Urothelium cell line (cell line): ENCODE measurements at places on chromosomes 5 and 9.

DNA sequence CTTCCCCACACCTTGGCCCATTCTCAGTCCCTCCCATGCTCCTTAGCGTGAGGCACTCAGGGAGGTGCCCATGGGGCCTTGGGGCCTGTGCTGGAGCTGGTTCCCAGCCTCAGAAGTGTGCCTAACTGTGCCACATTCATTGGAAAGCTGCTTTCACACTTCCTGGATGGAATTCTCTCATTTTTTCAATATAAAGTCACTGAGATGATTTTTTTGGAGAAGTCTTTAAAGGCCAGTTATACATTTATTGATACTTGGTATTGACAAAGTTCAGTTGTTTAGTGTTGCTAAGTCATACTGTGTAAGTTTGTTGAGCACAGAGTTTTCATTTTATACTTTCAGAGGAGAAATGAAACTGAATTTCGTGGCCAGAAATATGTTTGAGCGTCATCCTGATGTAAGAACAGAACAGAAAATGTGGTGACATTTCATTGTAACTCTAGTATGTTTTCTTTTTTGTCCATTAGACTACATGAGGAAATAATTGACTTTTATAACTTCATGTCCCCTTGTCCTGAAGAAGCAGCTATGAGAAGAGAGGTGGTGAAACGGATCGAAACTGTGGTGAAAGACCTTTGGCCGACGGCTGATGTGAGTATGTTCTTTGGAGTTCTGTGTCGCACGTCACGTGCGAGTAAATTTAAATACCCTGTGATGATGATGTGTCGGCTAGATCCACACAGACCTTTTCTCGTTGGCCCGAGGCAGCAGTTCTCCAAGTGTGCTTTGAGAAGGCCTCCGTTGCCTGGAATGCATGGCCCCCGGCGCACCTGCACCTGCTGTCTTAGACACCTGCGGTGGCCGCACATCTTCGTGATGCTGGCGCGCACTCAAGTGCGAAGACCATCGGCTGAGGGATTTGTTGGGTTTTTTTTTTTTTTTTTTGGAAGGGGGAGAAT is 24.1 kb downstream of the TENT4A start:
- DNase-seq = no peak

- DNase-seq = no peak
Observed at GRCh38 chr5:109961751-109962150, 272.0 kb downstream of the MAN2A1 start.

GRCh38 chr5:24141046-24141445 is 503.7 kb downstream of the CDH10 start:
- no peak for DNase-seq

DNA sequence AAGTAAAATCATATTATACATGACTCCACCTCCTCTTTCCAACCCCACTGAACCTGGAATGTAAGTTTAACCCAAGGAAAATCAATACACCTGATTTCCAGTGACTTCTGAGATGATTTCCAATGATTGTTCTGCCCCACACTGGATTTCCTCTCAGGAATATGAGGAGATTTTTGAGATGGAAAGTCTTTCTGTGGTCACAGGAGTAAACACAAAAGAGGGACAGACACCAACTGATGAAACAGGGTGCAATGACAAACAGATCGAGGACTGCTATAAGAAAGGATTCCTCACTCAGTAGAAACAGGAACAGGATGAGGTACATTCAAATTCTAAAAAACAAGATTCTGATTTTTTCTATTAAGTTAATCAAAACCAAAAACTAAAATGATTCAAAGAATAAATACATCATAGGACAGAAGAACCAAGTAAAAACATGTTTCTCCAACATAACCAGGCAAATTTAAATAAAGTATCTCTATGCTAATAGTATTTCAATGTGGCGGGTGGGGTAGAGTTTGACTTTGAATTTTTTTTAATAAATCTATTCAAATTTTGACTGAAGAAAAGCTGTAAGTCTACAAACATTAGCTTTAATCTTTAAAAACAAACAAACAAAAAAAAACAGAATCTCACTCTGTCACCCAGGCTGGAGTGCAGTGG is 42.1 kb downstream of the DTWD2 start:
- no peak for DNase-seq

DNA sequence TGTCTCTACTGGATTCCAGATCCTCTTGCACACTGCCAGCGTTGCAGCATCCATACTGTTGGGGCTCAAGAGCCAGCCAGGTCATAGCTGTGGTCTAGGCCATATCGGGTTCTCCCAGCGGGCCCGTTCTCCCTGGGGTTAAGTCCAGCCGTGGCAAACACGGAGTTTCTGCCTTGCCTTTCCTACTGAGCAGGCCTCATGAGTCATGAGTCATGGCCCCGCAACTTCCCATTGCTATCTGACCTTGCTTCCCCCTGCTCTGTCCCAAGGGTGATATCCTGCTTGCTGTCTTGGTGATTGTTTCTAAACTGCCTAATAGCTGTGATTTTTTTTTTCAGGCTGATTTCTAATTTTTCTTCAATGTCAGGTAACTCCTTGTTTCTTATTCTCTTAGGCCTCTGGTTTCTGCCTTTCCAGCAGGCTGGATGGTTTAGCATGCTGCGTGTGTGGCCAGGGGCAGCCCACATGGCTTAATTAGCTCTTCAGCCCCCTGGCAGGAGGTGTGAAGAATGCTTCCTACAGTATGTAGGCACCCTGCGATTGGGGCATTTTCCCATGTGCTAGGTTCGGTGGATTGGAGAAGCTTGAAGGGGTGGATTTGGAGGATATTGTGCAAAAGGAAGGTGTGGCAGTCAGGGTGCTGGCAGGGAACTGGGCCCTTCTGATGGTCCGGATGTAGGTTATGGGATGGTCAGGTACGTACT is 18.7 kb downstream of the DAPK1 start:
- peak; percentile 42 for DNase-seq

DNA sequence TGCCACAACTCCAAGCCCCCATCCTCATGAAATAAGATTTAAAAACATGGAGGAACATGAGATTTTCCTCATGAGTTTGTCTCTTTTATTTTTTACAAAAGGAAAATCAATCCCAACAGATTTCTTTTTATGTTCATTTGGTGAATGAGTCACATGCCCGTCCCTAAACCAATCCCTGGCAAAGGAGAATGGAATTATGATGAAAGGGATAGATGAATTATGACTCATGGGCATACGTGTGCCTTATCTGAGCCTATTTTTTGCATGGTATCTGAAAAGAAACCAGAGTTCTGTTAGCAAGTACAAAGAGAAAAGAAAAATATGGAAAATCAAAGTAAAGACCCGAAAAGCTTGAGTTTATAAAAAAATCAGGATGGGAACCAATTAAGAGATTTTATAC is 267.5 kb upstream of the TMEM161B start:
- DNase-seq = peak; percentile 14

DNA sequence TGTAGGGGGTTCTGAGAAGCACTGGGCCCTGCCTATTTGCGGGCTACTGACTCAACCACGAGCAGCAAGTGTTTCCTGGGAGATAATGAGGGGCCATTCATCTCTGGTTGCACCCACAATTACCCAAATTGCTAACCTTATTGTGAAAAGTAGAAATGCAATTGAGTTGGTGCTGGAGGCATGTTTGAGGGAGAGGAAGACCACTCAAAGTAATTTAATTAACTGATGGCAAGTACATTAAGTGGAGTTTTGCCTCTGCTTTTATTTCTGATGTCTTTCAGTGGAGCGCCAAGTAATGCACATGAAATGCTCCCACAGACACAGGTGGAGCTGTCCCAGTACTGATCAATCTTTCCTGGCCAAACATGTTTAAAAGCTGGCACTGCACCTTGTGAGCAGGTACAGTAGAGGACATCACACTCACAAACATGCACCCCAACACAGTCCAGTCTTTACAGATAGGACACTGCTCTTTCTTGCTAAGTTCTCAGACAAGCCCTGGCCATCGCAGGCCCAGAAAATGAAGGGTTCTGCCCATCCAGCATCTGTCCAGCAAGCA is 195.4 kb downstream of the HSPA4 start:
- no peak for DNase-seq

DNA sequence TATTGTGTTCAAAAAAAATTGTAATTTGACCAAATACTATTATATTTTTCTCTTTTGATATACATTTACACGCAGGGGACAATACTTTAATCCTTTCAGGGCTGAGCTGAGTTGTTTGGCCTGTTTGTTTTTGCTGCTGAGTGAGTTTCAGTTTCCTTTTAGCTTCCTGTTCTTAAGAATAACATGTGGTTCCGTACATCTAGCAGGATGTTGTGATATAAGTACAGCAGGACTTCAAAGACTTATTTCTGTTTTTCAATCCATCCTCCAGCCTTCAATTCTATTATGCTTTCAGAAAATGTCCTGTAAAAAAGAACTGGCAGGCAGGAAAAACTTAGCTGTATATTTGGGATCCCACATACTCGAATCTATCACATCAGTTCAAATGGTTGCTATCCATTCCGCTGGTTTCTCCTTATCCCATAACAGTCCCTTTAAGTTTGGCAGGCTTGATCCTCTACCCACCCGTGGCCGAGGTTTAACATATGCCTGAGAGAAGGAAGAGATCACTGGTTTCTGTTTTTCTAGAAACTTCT is 1037.3 kb upstream of the ACO1 start:
- peak; percentile 16 for DNase-seq
